ENCODE measurements at places on chromosomes 1 and 21.

GRCh38 chr21:39454949-39455668 is 3.3 kb downstream of the SH3BGR start:
- DNase-seq = no peak

DNA sequence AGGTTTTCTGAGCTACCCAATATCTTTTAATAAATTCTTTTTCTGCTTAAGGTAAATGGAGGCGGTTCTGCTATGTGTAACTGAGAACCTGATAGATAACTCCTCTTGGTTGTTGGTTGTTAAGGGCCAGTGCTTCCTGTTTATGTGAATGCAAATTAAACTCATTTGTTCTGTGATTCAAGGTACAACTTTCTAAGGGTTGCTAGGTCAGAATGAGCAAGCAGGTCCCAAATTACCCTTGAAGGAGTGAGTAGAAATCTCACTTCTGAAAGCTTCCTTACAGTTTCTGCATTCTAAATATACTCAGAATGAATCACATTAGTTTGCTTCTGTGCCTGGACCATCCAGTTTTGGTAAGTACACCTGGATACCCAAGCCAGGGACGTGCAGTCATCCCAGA is 15.5 kb upstream of the FAM78B start:
- DNase-seq = no peak

- peak; percentile 91 for DNase-seq
These were observed 2.6 kb downstream of the AIDA start for GRCh38 chr1:222709700-222710153.

GRCh38 chr1:208446271-208446691 is 202.1 kb upstream of the PLXNA2 start:
- no peak for DNase-seq

GRCh38 chr1:40855513-40855912 is 6.7 kb downstream of the CITED4 start:
- DNase-seq = peak; percentile 30

DNA sequence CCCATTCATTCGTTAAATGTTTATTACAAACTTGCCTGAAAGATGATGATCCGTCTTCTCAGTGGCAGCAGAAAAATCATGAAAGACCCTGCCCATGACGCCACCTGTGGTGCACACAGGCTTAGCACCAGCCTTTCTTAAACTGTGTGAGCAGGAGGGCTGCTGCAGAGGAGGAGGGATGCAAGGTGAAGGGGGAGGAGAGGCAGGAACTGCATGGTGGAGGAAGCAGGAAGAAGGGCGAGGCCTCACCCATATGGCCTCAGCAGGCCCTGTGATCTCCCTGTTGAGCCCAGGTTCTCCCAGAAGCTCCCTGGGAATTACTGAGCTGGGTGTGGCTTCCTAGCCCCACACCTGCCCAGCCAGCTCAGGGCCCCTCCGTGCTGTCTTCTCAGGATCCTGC is 25.0 kb upstream of the RD3 start:
- no peak for DNase-seq

DNA sequence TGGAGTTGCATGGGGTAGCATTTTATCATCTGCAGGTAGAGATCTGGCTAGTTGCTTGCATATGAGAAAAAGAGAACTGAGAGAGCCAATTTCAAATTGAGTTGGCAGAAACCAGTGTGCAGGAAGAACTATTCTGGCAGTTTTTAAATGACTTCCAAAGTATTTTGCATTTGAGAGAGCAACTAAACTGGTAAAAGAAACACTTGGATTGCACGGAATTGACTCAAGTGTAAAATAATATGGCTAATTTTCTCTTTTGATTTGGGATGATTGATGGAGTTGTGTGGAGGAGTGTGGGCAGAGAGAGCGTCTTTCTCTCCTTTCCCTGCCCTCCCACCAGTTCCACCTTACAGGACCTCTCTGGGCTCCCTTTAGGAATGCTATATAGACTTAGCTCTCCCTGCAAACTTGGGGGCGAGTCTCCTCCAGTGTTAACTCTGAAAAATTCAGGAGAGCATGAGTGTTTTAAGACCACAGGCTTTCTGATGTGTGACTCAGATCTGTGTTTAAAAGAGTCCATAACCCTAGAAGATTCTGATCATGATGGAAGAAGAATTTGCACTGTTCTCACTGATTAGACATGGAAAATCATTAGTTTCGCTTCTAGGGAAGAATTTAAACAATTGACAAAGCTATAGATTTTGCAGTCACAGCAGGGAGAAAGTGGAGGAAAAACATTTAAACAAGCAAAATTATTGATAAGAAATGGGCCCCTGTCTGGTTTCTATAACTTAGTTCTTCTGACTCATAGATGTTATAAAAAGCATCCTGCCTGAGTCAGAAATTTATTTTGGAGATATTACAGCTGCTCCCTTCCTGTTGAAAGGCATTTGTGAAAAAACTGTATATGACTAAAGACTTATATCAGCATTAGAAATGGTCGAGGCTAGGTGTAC is 24.9 kb upstream of the CTBS start:
- DNase-seq = peak; percentile 22

- no peak for DNase-seq
These were observed 54.2 kb downstream of the VANGL2 start for GRCh38 chr1:160454371-160455152.

DNA sequence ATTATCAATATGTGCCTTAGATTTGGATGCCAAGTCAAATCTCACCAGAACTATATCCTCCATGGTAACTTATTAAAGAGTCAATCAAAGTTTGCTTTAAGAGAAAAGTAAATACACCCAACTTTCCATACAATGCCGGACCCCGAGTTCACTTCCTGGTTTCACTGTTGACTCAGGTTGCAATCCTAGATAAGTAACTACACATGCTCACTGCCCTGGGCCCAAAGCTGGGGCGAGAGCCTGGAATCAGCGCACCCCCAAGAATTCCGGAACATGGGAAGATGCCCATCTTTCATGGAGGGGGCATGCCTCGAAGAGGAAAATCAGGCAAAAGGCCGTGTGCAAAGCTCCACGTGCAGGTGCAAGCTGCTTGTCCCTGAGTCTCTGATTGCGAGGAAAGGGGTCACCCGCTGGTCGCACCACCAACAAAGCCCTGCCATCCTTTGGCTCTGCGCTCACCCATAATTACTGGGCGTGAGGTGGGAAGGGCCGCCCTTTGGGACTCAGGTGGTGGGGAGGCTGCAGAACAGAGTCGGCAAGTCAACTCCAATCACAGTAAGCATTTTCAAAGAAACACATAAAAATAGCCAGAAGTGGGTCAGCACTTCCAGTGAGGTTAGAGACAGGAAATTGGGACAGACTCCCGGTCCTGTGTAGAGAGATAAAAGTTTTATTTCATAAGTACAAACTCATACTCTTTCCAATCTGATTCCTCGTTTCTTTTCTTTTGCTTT is 167.7 kb downstream of the TOMM20 start:
- peak; percentile 62 for DNase-seq

- DNase-seq = no peak
These were observed 3.8 kb downstream of the LMX1A start for GRCh38 chr1:165352442-165353293.

- DNase-seq = no peak
These were observed 125.5 kb downstream of the CRYAA start for GRCh38 chr21:43294194-43294902.

DNA sequence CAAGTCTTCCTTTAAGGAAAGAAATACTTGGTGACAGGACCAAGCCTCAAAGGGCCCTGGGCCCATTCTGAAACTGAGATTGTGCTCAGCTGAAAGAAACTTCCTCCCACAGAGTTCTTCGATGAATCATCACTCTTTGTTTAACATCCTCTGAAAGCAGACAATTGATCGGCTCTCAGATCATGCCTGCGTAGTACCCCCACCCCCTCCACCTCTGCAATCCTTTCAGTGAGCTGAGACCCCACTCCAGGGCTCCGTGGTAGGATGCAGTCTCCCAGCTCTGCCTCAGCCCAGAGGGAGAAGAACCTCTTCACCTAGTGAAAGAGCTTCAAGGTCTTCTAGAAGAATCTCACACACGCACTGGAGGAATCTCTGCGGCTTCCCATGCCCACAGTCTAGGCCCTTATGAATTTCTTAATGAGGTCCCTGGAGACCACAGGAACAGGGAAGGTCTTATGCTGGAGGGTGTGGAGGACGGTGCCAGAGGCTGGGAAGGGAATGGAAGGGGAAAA is 104.9 kb upstream of the SOD1 start:
- DNase-seq = no peak

DNA sequence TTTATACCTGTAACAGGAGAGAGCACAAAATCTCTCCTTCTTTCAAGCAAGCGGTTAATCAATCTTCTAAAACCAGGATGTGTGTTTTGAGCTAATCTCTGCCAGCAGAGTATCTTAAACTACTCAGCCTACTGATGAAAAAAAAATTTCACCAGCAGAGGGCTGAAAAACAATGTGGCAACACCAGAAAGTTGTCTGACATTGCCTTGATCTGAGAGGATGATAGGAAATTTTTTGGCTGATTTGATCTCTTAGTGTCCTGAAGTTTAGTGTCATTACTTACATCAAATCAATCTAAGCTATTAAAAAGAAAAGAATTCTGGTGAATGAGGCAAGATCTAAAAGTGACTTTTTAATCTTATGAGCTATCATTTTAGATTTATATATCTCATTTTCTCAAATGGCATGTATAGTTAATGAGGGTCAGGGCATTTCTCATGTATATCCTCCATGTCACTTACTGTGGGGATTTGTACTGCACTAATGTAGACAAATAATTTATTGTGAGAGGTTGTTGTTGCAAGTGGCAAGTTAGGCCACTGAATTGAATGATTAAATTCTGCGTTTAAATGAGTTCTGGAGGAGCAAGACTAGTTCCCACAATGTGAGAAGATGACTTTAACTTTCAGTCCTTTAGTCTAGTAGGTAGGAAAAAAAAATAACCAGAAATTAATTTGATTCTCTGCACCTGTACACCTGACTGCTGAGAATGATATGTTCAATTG is 10.9 kb downstream of the ADAMTS1 start:
- DNase-seq = peak; percentile 24

DNA sequence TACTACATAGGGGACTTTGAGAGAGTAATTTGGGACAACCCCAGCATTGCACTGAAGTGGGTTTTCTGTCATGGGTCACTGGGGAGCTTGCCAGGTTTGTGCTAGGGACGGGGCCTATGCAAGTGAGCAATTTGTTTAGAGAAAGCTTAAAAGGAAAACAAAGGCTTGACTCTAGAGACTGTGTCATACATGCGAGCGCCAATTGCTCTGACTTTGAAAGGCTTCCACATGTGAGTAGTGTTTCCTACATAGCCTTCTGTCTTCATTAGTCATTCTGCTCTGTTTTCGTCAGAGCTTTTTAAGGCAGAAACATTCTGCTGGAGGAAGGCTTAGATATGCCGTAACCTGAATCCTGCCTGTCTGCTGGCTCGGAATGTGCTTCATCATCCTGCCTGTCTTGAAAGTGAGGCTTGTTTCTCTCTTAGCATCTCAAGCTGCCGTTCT is 28.4 kb downstream of the TRIM45 start:
- no peak for DNase-seq

DNA sequence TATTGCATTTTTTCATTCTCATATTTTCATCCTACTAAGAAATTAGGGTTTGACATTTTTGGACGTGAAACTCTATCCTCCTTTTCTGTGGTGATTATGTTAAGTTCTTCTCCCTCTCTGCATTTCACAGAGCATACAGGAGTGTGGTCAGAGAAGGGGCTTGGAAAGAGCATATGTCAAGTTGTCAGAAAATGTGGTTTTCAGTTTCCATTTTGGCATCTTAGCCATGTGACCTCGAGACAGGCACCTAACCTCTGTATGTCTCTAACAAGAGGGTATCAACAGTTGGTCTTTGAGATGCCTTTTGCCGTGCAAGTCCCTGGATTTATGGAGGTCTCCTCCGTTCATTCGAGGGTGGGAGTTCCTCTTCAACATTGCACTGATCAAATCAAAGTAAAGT is 140.7 kb downstream of the CYYR1 start:
- peak; percentile 30 for DNase-seq

DNA sequence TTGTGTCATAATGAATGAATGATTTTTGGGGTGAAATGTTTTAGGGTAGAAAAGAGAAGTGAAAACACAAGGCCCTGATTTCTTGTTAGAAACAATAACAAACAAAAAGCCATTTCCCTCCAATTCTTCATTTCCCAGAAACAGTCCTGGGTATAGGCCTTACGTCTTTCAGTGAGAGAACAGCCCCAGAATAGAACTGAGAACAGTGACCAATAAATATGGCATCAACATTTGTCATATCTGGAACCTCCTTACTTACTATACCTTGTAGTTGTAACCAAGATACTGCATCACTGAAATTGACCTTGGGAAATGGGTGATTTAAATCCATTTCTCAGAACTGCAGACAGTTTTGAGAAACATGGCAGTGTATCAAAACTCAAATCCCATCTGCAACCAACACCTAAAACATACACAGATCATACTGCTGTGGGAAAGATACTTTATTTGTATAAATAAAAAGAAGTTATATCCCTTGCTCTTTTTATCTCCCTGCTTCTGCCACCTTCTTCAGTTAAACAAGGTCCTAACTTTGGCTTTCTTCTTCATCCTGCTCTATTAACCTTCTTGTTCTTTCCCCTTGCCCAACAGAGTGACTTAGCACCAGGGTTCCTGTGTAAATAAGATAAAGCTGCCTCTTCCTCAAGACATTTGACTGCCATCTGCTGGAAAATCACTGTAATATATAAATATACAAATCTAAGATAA is 19.5 kb downstream of the XKR8 start:
- DNase-seq = peak; percentile 90

- no peak for DNase-seq
These were observed 392.7 kb upstream of the LRRC7 start for GRCh38 chr1:69175053-69175452.

GRCh38 chr1:46098027-46098712 is 34.3 kb downstream of the PIK3R3 start:
- peak; percentile 15 for DNase-seq

GRCh38 chr1:153355445-153356071 is 2.1 kb upstream of the S100A9 start:
- peak; percentile 88 for DNase-seq

DNA sequence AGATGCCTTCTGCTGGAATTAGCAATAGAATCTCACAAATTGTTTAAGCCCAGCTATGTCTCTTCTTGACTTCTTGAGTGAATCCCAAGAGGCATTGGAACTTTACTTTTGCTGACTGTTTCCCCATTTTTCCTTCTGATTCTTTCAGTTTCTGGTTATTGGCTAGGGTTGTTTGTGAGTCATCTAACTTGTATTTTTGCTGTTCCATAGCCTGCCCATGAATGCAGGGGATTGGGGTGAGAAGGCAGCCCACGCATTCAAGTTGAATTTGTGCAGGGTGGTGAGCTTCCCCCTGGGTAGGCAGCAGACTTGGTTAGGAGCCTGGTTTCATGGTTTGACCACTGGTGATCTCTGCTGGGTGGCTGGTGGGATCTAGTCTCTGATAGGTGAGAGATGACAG is 10.4 kb upstream of the KLF17 start:
- DNase-seq = no peak

GRCh38 chr1:180964595-180964994 is 51.9 kb downstream of the KIAA1614 start:
- no peak for DNase-seq

DNA sequence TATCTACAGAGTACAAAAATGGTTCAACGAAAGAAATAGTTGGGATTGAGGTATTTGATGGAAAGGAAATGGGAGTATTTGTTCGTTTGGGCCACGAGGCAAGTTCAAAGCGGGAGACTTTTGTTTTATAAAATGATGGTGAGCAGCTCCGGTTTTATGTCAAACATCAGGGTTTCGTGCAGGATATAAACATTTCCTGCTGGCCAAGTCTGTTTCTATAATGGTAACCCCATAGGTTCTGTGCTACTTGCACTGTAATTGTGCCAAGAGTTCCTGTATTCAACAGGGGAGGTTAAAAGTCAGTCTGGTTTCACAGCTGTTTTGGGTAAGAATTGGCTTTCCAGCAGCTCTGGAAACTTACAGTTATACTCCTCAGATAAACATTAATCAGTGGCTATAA is 290.3 kb upstream of the NRIP1 start:
- DNase-seq = no peak

- DNase-seq = no peak
These were observed 7.6 kb upstream of the RGS16 start for GRCh38 chr1:182611787-182612186.

GRCh38 chr1:205286335-205286950 is 35.1 kb downstream of the NUAK2 start:
- peak; percentile 81 for DNase-seq
